ENCODE measurements at places on chromosomes 7 and 10. TPM values are rescaled to one million over a fixed set of nuclear protein-coding genes. Genes with fewer than 3 reads are reported as not detected.

The IFIT1 gene
- total RNA-seq, result 14.0 TPM

The SLC26A3 gene
- not detected for total RNA-seq

GRCh38 chr10:122461729-122462532, 578 bp downstream of the HTRA1 start:
- no peak for DNase-seq

The MAGI2 gene
- total RNA-seq, result 54.6 TPM

DNA sequence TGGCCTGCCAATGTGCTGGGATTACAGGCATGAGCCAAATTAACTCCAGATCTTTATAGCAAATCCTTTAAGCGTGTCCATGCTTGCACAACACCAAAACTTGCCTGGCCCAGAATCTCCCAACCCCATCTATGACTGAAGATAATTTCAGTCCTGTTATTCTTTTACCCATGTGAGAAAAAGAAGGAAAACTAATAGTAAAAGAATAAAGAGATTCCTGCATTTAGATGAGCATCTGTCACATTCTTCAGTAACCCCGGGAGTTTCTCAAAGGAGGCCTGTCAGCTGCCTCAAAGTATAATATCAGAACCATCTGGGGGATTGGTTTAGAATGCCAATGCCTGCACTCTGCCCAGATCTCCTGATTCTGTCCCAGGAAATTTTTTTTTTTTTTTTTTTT, 158.1 kb upstream of the KMT2E start:
- no peak for DNase-seq

DNA sequence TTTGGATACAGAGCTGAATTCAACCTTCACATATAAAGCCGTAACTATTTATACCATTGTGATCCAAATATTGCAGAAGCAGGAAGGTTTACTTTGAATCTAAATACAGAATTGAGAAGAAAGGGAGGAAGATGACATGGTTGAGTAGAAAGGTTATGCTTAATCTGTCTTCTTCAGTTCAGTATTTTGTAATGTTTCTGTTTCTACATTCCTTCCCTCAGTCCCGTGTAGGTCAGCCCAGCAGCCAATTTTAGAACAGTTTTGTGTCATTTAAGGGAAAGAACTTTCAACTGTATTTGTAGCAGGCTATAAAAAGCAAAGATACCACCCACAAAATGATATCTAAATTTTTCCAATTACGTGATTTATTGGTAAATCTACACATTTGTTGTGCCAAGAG, 97.4 kb downstream of the CPED1 start:
- DNase-seq, result no peak

DNA sequence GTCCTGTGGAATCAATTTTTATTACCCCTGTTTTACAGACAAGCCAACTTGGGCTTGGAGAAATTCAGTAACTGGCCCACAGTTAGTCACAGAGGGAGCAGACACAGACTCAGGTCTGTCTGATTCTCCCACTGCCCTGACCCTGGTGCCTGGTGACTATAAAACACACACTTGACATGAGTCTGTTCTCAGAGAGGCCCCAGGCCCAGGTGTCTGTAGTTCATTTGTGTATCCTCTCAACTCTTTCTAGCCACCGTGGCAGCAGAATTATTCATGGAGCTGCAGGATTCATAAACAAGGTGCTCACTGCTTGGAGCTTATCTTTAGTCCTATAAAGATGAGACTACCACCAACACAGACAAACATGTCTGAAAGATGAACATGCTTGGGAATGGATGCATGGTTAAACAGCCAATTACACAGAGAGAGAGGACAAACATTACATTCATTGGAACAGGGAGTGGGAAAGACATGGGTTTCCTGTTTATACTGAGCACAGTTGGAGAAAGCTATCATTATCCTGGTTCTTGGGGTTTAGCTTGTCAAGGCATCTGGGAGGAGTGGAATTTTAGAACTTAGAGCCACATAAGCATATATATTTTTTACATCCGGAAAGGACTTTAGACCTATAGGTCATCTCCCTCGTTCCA, 79.1 kb upstream of the PDCD4 start:
- no peak for DNase-seq

The CWF19L1 gene
- total RNA-seq, result 27.3 TPM

GRCh38 chr7:11239316-11239715, 265.6 kb downstream of the PHF14 start:
- DNase-seq, result no peak

GRCh38 chr7:75995996-75996395, 1.6 kb upstream of the TMEM120A start:
- no peak for DNase-seq
